ENCODE measurements at places on chromosomes 16 and 17.

GRCh38 chr16:49466881-49467280 lies 93.3 kb downstream of the C16orf78 start:
- no peak for DNase-seq

- no peak for DNase-seq
These were observed 4.8 kb upstream of the BLMH start for GRCh38 chr17:30296499-30297080.

GRCh38 chr16:64265756-64266155 lies 856.1 kb downstream of the CDH11 start:
- DNase-seq: no peak

GRCh38 chr16:21722771-21723455 lies 59.1 kb downstream of the OTOA start:
- no peak for DNase-seq

GRCh38 chr17:64622931-64623654 lies 39.0 kb downstream of the SMURF2 start:
- DNase-seq: no peak

GRCh38 chr16:66416939-66417700 lies 10.0 kb upstream of the BEAN1 start:
- no peak for DNase-seq

DNA sequence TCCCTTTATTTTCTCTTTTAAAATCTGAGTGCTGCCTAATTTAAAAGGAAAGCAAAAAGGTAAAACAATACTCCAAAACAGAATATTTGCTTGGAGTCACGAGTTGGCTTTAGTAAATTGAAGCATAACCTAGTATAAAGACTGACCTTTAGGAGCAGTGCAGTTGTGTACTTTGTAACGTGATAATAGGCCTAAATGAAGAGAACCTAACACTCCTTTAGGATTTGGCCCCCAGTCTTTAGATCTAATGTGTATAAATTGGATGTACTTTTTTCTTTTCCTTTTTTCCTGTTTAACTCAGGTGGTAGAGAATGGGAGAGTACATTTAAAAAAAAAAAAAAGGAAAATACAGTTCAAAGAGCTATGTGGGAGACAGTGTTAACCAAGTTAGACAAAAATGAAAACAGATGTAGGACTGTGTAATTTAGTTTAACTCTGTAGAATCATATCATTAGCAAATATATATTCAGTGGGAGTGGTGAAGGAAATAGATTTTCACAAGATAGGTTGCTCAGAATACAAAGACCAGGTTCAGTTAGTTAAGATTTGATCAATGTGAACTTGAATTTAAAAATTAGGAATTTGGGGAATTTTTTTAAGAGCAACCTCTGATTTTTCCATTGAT lies 16.8 kb downstream of the CPD start:
- DNase-seq: no peak

GRCh38 chr16:78605548-78606101 lies 506.2 kb downstream of the WWOX start:
- DNase-seq: no peak
